Stimulated activated CD8-positive, alpha-beta memory T cell treated with anti-CD3 and anti-CD28 coated beads, Interleukin-2, amount 100 ng/mL, for 1 hour (primary cell): ENCODE measurements at places on chromosomes 5 and 9.

GRCh38 chr9:126016579-126017290 is 269.6 kb downstream of the PBX3 start:
- no peak for DNase-seq

- DNase-seq, result no peak
These were observed 388.2 kb downstream of the PRR16 start for GRCh38 chr5:120852222-120852860.

- DNase-seq, result no peak
These were observed 28.4 kb upstream of the AOPEP start for GRCh38 chr9:94697972-94698581.

- DNase-seq, result no peak
These were observed 1.0 kb upstream of the NIM1K start for GRCh38 chr5:43190755-43191603.

DNA sequence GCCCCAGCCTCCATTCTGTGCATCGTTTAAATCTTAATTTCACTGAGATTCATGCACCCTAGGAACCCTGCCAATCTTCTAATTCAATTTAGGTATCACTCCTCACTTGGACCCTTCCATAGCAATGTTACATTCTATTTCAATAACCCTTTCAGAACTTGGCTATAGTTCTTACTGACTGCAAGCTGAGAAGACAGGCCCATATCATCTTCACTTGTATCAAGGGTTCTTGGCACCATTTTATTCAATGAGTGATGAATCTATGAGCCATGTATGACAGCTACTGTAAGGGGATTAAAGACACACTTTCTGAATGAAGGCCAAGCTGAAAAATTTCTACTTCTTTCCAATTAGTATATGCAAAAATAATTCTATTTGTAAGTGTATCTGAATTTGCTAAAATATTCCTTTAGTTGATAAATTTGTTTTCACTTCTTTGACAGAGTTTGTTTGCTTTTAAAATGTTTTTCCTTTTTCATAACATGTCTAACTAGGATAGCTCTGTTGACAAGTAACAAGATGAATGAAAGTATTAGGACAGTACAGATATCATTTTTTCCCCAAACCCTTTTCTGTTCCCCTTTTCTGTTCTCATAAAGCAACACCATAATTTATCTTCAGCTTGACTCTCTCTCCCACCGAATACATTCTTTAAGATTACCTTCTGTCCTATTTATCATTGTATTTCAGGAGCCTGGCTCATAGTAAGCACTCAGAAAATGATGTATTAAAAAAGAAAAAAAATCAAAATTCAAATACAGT is 9.6 kb downstream of the ITGA2 start:
- no peak for DNase-seq

GRCh38 chr9:107740088-107740980 is 250.8 kb upstream of the KLF4 start:
- no peak for DNase-seq

GRCh38 chr9:70477146-70477745 is 62.8 kb upstream of the KLF9 start:
- no peak for DNase-seq

DNA sequence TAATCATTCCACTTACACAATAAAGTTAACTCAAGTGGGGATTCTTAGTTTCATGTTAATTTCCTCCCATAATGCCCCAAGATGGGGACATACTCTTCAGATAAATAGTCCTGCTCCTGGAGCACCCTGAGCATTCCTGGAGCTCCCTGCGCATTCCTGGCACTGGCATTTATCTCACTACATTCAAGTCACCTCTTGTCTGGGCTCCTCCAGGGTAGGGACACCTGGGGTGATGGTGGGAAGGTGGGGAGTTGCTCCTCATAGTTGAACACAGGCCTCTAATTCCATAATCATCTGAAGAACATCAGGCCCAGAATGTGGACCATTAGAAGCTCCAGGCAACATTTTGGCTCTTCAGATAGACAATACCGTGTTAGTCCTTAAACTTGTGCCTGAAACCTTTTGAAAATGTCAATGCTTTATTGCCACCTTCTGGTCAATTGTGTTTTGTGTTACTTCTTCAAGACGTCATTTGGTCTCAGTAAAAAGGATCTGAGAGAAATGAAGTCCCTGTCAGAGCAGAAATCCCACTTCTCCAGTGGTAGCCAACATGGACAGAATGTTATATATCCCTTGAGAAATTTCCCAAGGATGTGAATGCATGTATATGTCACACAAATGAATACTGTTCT is 14.2 kb upstream of the AGGF1 start:
- no peak for DNase-seq

DNA sequence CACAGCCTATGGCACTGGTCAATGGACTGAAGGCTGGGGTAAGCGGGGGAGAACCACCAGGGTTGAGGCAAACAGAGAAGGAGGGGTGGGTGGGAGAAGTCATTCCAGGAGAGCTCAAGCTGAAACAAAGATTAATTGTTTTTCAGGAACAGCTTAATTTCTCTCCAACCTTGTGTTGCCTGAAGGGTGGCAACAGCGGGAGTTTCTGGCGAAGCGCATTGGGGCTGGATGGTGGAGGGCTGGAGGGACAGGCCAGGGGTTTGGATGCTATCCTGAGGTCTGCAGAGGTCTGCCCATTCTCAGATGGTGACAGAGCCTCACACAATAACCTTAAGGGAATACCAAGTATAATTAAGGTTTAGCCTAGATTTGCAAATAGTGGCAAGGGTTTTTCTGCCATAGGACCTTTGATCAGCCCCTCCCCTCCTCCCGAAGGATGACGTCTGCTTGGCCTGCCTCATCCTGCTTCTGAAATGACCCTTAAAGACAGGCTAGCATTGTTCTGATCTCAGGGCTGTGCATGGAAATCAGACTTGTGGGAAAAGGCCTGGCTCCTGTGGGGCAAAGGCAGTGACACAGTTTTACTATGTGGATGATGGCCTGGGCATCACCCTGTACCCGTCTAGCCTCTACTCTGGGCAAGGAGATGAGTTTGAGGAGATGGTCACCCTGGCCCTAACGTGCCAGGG is 32.7 kb downstream of the PSD2 start:
- DNase-seq, result no peak

- no peak for DNase-seq
These were observed 5.6 kb upstream of the GPR151 start for GRCh38 chr5:146521403-146522106.

GRCh38 chr5:156473269-156473908 is 146.4 kb downstream of the SGCD start:
- DNase-seq, result no peak

DNA sequence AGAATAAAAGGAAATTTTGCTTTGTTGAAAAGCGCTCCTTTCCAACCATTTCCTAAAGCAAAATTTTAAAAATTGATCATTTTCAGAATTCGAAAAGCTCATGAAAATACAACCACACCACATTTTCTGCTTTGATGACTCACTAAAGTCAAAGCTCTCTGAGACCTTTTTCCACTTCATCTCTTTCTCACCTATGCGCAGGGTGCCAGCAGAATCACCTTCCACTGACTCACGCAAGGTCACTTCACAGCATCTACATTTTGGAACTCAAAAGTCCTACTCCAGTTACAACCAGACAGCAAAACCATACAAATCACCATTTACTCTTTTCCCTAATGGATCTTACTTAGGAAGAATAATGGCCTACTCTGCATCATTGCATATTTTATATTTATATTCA is 106.2 kb downstream of the MAP1B start:
- no peak for DNase-seq

DNA sequence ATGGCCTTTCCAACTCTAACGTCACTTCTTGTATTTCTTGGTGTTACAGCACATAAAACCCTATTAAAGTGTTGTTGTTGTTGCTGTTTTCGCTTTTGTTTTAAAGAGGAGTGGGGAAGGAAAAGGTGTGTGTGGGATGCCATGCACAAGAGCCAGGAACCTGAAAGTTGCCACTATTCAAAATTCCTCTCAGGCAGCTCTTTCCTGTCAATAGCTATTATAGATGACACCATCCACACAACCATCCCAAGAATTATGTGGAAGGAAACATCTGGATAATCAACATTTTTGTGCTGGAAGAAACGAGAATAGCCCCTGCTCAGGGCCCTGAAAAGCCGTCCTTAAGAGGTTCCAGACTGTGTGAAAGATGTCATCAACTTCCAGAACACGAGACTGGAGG is 79.3 kb downstream of the SHB start:
- no peak for DNase-seq

DNA sequence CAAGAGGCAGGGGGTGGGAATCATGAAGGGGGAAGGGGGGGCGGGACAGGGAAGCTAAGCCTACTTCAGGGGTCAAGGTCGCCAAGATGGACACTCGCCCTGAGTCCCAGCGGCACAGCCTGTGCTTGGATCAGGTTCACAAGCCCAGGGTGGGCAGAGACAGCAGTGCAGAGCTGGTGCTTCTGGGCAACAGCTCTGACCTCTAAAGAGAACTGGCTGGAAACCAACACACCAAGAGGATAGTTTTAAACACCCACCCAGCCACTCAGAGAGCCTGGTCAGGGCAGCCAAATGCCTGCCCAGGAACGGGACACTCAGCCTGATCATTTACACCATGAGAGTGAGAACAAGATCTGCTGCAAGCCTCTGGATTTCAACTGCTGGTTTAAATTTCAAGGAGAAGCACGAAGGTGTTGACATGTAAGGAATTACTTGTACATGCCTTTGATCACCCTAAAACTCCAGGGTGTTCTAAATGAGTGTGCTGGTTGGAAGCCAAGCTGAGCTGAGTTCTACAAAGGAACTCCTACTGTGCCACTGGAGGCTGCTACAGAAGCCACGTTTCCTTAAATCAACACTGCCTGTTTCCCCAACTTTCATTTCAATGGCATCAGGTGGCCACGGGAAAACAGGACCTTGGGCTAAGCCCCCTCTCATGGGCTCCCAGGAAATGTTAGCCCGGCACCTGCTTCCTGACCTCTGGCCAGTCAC is 91.5 kb downstream of the TTLL11 start:
- no peak for DNase-seq

GRCh38 chr9:7266911-7267595 is 509.3 kb downstream of the KDM4C start:
- DNase-seq, result no peak

GRCh38 chr9:106954974-106955850 is 92.2 kb downstream of the ZNF462 start:
- no peak for DNase-seq

DNA sequence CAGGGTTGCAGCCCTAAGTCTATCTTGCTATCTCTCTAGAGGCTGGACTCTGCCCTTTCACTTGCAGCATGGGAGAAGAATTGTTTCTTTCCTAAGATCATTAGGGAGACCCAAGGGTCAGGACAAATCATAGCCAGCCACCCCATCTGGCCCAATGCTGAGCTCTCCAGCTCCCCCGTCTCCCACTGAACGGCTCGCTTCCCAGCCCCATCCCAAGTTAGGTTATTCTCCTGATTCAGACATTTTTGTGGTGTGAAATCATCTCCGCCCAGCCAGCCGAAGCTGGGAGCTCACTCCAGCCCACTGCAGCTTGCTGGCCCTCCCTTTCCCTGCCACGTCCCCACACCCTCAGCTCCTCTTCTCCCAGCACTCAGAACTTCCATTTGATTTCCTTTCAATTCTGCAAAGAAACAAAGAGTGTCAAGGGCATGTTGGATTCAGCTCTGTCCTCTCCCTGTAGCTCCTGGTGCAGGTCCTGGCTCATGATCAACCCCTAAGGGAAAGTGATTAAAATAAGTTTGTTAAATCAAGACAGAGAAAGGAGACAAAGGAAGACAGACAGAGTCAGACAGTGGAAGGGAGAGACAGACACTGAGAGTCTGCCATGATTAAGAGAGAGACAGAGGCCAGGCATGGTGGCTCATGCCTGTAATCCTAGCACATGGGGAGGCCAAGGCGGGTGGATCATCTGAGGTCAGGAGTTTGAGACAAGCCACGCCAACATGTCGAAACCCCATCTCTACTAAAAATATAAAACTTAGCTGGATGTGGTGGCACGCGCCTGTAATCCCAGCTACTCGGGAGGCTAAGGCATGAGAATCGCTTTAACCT is 12.6 kb upstream of the SPARC start:
- no peak for DNase-seq

- no peak for DNase-seq
These were observed 176.2 kb downstream of the COL23A1 start for GRCh38 chr5:178413988-178414387.

DNA sequence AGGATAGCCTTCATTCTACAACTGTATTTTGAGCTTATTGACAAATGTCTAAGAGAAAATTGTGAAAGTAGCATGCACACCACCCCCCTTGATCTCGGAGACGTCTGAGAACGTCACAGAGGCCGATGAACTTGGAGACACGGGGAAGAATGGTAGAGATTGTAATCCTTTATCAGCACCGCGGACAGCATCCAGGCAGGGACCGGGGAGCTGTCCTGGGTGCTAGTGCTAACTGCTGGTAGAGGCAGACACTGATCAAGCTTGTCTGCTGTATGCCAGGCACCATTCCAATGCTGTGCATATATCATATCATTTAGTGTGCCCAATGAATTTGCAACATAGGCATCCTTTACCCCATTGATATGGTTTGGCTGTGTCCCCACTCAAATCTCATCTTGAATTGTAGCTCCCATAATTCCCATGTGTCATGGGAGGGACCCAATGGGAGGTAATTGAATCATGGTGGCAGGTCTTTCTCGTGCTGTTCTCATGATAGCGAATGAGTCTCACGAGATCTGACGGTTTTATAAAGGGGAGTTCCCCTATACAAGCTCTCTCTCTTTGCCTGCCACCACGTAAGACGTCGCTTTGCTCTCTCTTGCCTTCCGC is 98.8 kb downstream of the LHX2 start:
- no peak for DNase-seq

GRCh38 chr9:26296910-26297572 is 595.6 kb downstream of the CAAP1 start:
- no peak for DNase-seq

GRCh38 chr5:115179030-115179393 is 9.3 kb upstream of the TRIM36 start:
- no peak for DNase-seq

- DNase-seq, result no peak
These were observed 29.1 kb downstream of the TSPAN17 start for GRCh38 chr5:176676361-176676824.
